Right lobe of liver (tissue), 6 donors: ENCODE measurements at places on chromosomes 2 and 18.

- DNase-seq: no peak
These were observed 56.7 kb downstream of the NEMP2 start for GRCh38 chr2:190477661-190478454.

DNA sequence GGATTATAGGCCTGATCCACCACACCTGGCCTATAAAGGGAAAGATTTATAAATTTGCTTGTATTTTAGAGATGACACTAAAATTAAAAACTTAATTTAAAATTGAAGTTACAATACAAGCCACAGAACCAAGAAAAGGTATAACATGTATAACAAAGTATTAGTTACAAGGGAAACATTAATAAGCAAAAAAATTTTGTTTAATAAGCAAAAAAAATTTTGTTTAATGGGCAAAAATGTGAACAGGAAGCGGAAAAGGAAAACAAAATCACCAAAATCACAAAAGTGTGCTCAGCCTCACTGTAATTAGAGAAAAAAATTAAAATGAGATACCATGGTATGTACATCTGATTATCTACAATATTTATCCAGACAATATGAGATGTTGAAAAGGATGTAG lies 15.9 kb upstream of the NDUFV2 start:
- DNase-seq: no peak

DNA sequence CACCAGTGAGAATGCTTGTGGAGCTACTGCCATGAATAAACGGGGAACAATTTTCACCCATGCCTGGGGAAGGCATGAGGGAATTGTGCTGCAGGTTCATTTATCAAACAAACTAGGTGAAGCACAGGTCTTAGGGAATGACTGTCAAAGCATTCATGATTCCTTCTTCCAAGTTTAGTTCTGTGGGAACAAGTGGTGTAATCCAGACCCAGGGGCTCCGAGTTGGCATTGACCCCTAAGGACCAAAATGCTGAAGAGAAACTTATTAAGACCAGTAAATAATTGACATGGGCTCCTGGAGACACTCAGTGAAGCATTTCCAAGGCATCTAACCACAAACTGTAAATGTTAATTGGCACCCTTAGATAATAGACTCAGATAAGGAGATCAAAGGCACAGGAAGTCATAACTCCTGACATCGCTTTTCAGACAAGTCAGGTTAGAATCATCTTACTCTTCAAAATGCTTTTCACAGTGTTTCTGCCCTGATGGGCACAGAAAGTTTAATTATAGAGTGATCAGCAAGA lies 96.9 kb downstream of the SPP2 start:
- no peak for DNase-seq

GRCh38 chr2:207399301-207399700 lies 130.5 kb upstream of the CREB1 start:
- DNase-seq: no peak

GRCh38 chr2:85111819-85112281 lies 21.3 kb upstream of the TCF7L1 start:
- DNase-seq: no peak

GRCh38 chr2:17830053-17831034 lies 14.1 kb downstream of the MSGN1 start:
- peak; percentile 75 for DNase-seq

DNA sequence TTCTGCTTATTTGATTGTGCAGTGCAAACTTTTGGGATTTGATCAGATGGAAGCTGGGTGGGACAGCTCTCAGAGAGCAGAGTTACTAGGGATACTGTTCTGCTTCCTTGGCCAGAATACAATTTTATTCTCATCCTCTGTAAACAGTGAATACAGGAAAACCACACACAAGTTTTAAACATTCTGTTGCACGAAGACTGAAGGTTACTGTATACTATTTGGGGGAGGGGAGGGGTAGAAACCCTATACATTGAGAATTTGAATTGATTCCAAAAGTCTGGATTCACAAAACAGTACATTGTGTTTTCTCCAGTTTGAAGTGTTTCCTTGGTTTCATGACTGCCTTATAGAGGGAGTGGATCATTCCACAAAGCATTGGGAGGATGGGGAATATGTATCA lies 149.9 kb downstream of the SETBP1 start:
- DNase-seq: no peak

- no peak for DNase-seq
These were observed 251.7 kb upstream of the PXDN start for GRCh38 chr2:1995987-1996386.

DNA sequence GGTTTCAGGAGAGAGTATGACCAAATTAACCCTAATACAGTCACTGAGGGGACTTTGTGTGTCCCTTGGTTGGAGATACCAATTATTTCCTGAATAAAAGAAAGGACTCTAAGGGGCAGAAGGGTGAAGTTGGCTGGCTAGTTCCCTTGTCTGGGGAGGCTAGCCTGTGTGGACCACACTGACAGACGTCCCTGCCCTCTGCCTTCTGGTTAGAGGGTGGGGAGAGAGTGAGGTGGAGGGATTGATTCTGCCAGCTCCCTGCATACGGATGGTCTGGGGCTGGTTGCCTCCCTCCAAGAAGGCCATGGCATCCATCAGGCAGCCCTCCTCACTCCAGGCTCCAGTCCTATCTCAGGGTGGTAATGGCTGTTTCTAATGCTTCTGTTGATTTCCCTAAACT lies 37.4 kb upstream of the AFF3 start:
- DNase-seq: no peak

DNA sequence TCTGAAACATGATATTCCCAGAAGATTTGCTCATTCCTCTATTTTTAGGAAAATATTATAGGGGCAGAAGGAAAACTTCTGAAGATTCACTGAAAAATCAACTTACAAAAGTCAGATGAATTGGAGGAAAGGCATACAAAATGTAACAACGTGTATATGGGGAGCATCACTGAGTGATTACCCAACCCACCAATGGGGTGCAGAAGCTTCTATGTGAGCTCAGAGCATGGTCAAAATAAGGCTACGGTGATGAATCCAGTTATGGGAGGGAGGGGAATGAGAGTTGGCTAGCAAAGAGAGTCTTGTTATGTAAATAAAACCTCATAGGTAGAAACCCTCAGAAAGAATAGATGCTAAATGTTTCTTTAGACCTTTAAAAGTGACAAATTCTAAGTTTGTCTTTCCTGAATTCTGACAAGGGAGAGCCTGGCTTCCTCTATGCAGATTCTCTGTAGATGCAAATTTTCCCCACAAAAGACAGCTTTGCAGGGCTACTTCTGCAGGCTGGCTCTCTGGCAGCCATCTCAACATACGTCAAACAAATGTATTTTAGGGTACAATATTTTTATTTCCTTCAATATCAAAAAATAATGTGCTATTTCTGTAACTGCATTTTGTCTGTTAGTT lies 171.4 kb upstream of the NDUFV2 start:
- no peak for DNase-seq

DNA sequence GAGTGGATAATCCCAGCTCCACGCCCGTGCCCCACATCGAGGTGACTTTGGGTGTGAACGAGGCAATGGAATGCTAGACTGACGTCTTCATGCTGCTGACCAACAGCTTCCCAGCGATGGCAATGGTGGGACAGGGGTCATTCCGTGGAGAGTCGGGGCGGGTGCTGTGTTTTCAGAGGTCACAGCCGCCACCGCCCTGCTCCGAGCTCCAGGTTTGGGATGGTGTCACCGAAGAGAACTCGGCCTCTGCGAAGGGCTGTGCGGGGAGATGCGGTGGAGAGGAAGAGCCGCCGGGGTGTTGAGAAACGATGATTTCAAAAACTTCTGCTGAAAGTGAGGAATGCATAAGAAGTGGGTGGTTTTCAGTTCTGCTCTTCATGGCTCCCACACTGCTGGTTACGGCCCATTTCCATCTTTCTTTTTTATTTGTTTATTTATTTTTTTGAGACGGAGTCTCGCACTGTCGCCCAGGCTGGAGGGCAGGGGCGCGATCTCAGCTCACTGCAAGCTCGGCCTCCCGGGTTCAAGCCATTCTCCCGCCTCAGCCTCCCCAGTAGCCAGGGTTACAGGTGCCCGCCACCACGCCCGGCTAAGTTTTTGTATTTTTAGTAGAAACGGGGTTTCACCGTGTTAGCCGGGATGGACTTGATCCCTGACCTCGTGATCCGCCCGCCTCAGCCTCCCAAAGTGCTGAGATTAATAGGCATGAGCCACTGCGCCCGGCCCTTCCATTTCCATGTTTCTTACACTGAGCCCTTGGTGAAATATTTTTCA lies 142.6 kb downstream of the RTP5 start:
- DNase-seq: no peak

GRCh38 chr2:167860082-167860481 lies 387.3 kb downstream of the STK39 start:
- no peak for DNase-seq

GRCh38 chr18:10736984-10737383 lies 211.2 kb downstream of the NAPG start:
- no peak for DNase-seq

GRCh38 chr2:24984912-24985311 lies 13.2 kb upstream of the DNAJC27 start:
- DNase-seq: no peak

DNA sequence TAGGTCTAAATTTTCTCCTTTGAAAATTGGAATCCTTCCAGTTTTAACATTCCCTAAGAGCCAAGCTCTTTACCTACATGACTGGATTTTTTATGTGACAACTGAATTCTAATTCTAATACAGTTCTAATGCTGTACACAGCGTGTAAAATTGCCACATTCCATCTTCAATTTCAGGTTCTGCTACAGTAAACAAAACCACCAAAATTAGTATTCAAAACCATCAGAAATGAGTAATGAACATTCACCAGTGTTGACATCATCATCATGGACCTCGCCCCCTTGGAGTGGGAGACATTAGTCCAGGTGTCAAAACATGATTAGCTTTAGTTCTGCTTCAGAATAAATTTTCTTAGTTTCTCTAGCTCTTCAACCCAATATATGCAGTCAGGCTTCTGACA lies 133.6 kb downstream of the MBD2 start:
- no peak for DNase-seq

DNA sequence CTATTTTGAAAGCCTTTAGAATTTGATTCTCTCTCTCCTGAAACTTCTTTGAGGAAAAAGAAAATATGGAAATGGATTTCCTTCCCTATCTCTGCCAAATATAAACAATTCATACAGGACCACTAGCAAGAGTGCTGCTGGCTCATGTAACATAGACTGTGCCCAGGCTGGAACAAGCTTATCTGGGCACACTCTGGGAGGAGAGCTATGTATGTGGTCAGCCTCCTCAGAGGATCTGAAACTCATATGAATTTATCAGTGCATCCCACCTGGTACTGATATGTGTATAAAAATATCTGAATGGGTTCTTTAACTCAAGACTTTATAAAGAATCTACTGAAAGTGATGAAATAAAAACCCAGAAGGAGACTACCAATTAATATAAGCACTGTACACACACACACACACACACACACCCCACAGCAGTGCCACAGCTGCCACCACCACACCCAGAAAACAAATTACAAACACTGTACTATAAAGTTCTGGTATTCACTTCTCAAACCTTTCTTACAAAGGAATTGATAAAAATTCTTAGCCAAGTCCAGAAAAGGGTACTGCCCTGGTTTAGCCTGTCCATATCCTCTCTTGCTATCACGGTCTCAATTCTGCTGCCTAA lies 115.6 kb downstream of the IRS1 start:
- DNase-seq: no peak

DNA sequence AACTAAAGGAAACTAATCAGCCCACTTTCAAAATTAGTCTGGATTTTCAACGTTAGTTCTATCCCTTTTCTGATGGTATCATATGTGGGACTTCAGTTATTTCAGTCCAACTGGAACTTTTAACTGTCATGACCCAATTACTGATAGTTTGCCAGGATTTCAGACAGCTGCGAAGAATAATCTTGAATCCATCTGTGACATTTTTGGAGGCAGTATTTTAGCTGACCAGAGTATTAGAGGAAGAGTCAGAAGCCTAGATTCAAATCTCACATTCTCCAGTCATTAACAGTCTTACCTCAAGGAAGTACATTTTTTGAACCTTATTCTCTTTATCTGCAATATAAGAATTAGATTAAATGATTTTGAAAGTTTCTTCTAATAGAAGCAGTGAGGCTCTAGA lies 81.3 kb downstream of the PTRHD1 start:
- DNase-seq: no peak

DNA sequence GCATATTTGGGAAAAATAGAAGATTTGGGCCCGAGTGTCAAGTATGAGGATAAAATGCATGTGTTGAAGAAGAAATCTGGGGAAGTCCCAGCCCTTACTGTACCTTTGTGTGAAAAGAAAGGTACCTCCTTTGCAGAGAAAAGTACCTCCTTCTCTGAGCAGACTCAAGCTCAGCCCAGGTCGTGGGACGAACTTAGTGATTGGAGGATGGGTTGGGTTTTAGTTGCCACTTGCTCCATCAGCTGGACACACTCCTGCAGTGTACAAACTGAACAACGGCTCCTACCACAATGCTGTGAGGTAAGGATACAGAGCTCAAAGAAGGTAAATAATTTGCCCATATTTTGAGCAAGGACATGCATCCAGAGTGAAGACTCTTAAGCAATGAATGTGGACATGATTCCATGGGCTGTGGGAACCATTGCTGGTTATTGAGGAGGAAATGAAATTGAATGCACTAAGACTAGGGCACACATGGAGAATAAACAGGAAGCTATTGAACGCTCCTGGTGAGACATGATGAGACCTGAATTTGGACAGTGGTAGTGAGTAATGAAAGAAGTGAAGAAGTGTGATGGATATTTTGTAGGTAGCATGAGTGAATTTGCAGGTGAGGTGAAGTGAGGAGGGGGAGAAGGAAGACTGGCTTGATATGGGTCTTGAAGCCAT lies 49.8 kb upstream of the IL1RL1 start:
- no peak for DNase-seq

GRCh38 chr2:12050396-12050795 lies 304.0 kb downstream of the LPIN1 start:
- DNase-seq: no peak

GRCh38 chr2:42569116-42569711 lies 782 bp downstream of the MTA3 start:
- DNase-seq: no peak

DNA sequence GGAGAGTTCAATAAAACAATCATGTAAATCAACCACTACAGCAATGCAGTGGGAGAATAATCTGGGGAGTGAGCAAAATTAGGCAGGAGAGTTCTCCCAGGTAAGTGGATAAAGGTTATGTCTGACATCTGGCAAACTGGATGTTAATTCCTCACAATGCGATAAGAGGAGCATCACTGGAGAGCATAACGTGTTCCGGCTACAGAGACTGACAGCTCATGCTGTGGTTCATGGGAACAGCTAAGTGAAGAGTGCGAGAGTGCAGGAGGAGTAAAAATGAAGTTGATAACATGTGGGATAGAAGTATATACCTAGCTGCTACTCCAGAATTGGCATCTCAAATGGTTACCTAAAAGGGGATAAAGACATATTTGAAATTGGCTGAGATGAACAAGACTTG lies 153.2 kb downstream of the LTBP1 start:
- DNase-seq: no peak

- DNase-seq: no peak
These were observed 1495.2 kb upstream of the NXPH2 start for GRCh38 chr2:140275427-140275826.

GRCh38 chr2:215365184-215365658 lies 53.4 kb downstream of the ATIC start:
- no peak for DNase-seq

DNA sequence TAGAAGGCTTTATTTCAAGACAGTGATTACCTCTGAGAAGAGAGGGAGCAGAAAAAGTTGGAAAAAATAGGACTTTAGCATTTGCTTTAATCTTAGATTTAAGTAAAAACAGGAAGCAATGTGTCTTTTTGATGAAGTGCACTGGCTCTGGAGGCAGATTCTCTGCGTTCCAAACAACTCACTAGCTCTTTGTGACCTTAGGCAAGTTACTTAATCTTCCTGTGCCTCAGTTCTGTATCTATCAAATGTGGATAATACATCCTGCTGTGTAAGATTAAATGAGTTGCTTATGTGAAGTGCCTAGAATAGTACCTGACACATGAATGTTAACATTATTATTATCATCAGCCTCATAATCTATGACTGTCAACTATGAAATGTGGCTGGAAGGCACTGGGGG lies 42.3 kb downstream of the RPRD1A start:
- no peak for DNase-seq
